Astrocyte of the spinal cord (primary cell): ENCODE measurements at places on chromosomes 1 and 21.

DNA sequence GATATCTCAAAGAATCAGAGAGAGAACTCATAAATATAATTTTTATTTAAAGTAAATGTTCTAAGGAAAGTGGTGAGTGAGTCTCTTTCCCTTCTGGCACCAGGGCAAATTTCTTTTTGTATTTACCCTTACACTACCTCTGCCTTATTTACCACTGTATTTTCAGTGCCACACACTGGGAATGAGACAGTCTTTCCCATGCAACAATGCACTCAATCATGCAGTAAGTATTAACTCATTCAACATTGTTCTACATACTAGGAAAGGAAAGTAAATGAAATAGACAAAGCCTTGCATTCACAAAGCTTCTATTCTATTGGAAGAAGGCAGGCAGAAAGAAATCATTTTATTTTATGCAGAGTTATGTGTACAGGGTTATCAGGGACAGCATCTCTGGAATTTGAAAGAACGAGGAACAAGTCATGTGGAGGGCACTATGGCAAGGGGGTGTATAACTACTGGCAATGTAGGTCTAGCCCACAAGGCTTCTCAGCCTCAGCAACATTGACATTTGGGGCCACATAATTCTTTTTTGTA, 129.8 kb upstream of the PRDX6 start:
- no peak for DNase-seq

GRCh38 chr1:94688646-94689045, 131.5 kb upstream of the SLC44A3 start:
- DNase-seq, result no peak

DNA sequence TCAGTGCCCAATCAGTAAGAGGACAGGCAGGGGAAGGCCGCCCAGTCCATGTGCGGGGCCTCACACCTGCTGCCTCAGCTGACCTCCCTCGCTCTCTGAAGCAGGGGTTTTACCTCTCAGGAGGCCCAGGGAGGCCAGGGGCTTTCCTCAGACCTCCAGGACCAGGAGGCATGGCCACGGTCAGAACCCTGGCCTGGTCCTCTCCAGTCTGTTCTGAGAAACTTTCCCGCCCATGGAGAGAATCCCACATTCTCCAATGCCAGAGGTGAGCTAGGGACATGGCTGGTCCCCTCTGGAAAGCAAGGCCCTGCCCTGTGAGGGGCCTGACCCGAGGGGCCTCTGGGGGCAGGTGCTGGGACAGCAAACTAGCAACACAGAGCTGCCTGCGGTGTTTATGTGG, 68.2 kb downstream of the DMRTB1 start:
- DNase-seq, result no peak

DNA sequence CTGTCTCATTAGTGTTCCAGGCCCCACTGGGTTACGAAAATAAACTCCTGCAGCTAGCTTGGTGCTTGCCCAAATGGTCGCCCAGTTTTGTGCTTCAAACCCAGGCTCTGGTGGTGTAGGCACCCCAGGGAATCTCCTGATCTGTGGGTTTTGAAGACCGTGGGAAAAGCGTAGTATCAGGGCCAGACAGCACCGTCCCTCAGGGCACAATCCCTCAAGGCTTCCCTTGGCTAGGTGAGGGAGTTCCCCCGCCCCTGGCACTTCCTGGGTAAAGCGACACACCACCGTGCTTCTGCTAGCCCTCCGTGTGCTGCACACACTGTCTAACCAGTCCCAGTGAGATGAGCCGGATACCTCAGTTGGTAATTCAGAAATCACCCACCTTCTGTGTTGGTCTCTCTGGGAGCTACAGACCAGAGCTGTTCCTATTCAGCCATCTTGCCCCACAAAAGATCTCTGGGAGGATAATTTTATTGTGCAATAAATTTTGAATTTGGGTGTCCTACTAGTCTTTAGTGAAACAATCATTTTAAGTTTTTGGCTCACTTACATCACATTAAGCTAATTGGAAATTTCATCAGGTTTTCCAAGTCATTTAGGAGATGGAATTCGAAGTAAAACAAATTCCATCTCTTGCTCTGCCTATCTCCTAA, 9.4 kb upstream of the SLC25A24 start:
- no peak for DNase-seq

DNA sequence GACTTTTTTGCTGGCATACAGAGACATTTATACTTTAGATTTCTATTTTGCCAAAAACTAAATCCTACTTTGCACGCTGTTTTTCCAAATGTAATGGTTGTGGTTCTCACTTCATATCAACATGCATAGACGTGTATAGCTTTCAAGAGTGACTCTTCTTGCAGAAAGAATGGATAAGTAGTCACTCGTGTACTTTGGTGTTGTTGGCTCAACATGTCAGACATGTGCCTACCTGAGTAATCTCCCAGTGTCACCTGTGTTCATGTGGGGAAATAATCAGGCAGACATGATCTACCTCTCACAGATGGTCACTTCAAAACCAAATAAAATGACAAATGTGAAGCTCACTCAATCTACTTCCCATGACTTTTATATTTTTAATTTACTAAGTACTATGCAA, 73.1 kb downstream of the GPR88 start:
- DNase-seq, result no peak

- DNase-seq, result peak; percentile 55
These were observed 48.1 kb downstream of the ELAPOR1 start for GRCh38 chr1:109161858-109162606.

DNA sequence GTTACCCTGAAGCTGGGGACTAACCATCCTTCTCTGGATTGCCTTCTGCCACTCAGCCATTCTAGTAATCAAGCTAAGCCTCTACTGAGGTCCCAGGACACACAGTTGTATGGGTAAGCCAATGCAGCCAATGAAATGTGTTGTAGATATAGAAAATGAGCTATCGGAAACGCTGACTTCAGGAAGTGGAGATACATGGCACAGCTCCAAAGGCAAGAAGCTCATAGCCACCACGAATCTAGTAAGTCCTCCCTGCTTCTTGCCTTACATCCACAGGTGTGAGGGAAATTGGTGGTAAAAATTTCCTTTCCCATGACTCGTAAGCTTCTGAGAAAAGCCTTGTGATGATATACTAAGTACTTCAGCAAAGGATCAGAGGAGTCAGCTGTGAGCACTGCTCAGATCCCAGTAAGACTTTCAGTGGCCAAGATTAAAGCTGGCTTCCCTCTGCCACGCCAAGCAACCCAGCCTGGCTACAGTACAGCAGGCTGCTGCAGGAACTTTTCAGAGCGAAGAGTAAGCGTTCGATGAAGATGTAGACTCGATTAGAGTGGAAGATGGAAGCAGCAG, 117.7 kb downstream of the SIM2 start:
- no peak for DNase-seq

DNA sequence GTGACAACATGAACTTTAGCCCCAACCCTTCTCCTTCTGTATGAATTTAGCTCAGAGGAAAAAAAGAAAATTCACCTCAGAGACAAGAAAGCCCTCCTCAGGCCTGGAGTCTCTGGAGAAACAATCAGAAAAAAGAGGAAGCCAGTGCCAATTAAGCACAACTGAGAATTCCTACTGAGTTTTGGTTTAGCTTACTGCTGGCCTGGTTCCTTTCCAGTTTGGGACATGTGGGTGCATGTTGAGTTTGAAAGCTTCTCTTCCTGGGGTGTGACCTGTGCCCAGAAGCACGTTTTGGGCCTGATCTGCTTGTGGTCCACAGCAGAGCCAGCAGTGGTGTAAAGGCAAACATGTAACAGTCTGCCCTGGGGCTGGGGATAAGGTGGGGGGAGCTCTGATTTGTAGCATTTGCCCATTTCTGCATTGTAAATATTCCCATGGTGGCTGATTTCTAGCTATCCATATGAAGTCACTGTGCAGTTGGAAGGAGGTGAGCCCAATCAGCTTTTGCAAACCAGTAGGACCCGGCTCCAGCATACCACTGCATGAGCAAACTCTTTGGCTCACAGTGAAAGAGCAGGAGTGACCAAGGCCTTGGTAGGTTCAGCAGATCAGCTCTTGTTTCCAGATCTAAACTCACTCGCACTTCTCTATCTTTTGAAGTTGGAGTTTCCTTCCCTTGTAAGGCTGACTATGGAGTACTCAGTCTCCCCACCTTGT, 4.7 kb upstream of the THEM5 start:
- no peak for DNase-seq

DNA sequence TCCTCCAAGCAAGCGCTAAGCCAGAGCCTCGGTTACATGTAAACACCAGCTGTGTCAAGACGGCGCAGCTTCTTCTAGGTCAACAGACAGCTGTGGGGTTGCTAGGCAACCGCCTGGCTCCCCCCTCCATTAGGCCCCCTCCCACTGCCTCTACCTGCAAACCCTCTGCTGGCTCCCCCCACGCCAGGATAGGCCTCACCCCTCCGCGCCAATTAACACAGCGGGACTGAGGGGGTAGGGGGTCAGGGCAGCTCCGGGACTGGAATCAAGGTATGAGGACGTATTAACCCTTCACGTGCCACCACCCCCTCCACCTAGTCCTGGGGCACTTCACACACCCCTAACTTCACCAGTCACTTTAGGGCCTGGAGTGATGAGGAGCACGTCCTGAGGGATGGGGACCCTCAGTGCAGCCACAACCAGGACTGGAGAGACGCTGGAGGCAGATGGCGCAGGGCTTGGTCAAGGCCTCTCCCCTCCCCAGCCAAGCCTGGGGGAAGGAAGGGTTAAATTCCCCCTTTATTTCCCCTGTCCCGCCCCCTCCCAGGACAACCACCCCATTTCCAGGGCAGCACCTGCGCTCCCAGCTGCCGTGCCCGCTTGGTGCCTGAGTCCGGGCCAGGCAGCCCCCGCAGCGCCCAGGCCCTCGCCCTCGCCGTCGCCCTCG, 37.4 kb upstream of the WASF2 start:
- peak; percentile 57 for DNase-seq

DNA sequence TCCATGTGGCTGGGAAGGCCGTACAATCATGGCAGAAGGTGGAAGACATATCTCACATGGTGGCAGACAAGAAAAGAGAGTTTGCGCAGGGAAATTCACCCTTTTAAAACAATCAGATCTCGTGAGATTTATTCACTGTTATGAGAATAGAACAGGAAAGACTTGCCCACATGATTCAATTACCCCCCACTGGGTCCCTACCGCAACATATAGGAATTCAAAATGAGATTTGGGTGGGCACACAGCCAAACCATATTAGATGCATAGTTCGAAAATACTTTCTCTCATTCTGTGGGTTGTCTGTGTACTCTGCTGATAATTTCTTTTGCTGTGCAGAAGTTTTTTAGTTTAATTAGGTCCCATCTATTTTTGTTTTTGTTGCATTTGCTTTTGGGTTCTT, 990.3 kb downstream of the PLA2G4A start:
- DNase-seq, result peak; percentile 27

DNA sequence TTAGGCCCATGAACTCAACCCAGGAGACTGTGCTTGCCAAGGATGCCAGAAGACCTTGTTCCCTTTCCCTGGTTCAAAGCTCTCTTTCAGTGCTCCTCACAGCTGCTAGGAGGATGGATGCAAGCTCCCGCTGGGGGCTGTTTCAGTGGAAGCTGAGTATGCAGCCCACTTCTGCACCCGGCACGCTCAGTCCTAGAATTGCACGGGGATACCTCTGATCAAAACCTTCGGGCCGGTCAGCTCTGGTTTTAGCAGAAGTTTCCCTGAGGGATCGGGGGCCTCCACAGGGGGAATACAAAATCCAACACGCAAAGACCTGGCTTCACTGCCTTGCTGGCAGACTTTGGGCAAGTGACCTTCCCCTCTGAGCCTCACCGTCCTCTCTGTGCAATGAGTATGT, 4.2 kb upstream of the SSBP3 start:
- DNase-seq, result no peak

- DNase-seq, result no peak
These were observed 8.4 kb upstream of the CDC14A start for GRCh38 chr1:100343897-100344296.

DNA sequence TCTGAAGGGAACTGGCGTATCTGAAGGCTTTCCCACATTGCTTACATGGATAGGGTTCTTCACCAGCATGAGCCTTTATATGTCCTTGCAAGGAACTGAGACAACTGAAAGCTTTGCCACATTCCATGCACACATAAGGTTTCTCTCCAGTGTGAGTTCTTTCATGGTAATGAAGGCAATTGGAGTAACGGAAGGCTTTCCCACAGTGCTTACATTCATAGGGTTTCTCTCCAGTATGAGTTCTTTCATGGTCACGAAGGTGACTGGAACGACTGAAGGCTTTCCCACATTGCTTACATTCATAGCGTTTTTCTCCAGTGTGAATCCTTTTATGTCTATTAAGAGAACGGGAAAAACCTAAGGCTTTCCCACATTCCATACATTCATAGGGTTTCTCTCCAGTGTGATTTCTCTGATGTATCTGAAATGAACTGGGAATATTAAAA, 15.0 kb downstream of the ZNF124 start:
- peak; percentile 5 for DNase-seq

GRCh38 chr1:220702733-220703270, 12.6 kb downstream of the C1orf115 start:
- DNase-seq, result no peak

DNA sequence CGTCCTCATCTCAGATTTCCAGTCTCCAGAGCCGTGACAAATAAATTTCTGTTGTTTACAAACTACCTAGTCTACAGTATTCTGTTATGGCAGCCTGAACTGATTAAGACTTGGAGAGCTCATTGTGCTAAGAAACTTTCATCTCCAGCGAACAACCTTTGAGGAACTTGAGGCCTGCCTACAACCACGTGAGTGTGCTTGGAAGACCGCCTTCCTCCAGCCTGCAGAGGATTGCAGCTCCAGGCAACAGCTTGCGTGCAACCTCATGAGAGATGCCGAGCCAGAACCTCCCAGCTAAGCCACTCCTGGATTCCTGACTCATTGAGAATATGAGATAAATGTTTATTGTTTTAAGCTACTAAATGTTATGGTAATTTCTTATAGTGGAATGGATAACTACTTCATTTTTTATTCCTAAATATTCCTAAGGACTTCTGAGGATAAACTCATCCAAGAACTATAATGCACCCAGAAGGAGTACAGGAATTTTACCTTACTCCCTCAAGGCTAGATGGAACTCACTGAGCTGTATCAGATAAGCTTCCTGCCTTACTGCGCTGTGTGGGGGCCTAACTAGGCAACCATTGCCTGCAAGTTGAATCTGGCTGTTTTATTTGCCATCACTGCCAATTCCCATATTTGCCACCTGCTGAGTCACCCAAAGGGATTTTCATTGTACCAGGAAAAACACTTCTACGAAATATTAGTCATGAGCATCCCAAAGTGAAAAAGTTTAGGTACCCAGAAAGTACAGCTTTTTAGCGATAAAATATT, 17.6 kb downstream of the FAM177B start:
- peak; percentile 80 for DNase-seq

DNA sequence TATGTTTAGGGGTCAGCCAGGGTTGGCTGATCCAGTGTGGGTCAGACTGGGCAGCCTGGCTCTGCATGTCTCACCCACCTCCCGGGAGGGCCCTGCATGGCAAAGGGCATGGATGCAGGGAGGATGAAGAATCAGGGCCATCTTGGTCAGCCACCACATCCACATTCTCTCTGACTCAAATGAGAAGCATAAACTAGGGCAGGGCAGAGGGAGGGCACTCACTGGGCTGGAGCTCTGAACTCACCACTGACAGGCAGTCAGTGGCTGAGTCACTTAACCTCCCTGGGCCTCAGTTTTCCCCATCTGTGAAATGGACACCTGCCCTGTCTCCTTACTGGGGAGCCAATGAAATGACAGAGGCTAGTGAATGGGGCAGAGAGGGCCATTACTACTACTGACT, 4.3 kb upstream of the CELA2A start:
- no peak for DNase-seq
